ENCODE measurements at places on chromosomes 11 and 22.
A peak's percentile ranks its signal among the peaks of the same experiment; 100 is the strongest.

- no peak for DNase-seq
These were observed 87.9 kb downstream of the OSBP2 start for GRCh38 chr22:30782613-30783012.

GRCh38 chr11:10809373-10810160 is 841 bp upstream of the EIF4G2 start:
- DNase-seq = peak; percentile 47

GRCh38 chr22:29158546-29158945 is 47.1 kb upstream of the EMID1 start:
- DNase-seq = no peak

- no peak for DNase-seq
These were observed 27.6 kb downstream of the PLA2G6 start for GRCh38 chr22:38153821-38154562.

DNA sequence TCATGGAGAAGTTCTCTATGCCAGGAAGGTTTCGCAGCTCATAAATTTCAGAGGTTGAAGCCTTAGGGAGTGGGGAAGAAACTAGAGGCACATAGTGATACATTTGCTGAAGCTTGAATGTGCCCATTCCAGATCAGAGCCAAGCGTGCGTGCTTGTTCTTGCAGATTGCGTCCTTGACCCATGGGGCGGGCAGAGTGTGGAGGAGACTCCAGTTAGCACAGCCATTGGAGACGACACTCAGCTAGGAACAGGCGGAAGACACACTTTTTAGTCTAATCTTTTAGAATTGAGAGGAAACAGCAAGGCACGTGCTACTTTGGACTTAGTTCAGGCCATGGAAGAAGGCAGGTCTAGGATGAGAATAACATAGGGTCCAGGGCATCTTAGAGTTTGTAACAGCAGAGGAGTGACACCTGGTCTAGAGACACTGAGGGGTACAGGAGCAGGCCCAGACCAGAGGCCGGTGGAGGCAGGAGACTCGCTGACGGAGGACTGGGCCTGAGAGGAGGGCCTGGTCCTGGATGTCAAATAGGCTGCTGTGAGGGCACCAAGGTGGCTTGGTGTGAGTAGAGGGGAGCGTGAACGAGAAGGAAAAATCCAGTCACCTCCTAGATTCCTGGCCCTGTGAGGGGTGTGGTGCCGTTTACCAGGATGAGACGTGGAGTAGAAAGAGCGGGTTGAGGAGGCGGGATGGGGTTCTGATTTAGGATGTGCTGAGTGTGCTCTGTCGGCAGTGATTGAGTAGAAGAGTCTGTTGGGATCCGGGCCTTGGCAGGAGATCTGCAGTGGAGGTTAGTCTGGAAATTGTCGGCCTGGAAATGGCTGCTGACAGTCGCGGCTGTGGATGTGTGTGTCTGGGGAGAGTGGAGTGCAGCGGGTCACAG is 154.7 kb downstream of the TBC1D22A start:
- DNase-seq = no peak

DNA sequence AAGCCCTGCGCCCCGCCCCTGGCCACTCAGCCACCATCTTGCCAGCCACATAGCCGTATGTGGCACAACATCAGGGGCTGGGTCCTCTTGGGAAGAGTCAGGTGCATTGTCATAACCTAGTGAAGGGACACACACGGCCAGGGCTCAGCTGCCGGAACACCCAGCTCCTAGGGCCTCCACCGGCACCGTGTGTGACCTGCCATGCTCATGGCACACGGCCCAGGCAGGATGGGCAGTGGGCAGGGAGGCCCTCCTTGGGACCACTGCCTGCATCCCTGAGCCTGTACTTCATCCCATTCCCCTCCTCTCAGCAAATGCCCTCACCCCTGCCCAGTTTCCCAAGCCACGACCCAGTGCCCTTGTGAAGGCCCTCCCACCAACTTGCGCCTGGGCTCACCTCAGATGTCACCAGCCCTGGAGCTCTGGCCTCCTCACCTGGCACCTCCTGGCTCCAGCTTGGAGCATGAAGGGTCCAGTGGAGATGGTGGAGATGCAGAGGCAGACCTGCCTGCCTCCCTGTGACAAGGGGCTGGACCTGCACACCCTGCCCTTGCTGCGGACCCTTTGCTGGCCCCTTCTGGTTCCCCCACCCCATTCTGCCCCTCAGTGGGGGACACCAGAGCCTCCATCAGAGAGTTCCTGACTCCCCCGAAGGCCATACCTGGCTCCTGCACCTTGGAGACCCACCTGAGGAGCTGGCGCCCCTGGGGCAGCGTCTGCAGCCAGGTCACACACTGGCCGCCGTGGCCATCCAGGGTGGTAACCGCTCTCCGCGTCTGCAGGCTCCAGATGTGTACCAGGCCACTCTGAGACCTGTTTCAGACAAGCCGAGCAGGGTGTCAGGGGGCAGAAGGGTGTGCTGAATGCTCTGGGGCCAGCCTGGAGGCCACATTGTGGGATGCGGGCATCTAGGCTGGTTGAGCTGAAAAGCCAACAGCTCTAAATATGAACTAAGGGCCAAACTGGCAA is 34.5 kb downstream of the GNB1L start:
- DNase-seq = no peak

DNA sequence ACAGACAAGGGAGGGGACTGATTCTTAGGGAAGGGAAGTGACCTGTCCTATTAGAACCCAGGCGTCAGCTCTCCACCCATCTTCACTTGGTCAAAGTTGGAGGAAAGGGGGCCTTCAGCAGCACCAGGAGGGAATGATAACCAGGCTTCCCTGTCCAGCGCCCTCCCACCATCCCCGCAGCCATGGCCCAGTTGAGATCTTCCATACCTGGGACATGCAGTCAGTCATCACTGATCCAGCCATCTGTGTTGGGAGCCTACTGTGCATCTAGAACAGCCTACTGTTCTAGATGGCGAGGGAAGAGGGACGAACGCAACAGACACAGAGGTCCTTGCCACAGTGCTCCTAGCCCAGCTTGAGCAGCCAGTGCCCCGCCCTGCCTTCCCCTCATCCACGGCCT is 40.6 kb downstream of the PDGFB start:
- DNase-seq = no peak

DNA sequence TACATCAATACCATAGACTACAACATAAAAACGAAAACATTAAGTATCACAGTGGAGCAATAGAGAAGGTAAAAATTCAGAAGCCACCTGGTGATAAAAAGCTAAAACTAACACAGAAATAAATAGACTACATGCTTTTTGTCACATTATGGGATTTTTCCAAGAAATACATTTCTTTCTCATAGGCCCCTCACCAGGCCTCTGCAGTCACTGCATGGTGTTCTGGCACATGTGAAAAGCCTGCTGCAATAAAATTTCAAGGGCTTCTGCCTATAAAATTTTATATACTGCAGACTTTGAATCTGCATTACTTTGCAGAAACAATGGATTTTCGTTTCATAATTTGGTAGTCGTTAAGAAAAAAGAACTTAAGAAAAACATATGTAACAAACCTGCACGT is 655.5 kb downstream of the CNTN5 start:
- no peak for DNase-seq

DNA sequence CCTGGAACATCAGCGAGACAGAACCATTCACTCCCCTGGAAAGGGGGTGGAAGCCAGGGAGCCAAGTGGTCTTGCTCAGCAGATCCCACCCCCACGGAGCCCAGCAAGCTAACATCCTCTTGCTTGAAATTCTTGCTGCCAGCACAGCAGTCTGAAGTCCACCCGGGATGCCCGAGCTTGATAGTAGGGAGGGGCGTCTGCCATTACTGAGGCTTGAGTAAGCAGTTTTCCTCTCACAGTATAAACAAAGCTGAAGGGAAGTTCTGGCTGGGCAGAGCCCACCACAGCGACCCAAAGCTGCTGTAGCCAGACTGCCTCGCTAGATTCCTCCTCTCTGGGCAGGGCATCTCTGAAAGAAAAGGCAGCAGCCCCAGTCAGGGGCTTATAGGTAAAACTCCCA is 764.8 kb upstream of the LUZP2 start:
- DNase-seq = peak; percentile 15

DNA sequence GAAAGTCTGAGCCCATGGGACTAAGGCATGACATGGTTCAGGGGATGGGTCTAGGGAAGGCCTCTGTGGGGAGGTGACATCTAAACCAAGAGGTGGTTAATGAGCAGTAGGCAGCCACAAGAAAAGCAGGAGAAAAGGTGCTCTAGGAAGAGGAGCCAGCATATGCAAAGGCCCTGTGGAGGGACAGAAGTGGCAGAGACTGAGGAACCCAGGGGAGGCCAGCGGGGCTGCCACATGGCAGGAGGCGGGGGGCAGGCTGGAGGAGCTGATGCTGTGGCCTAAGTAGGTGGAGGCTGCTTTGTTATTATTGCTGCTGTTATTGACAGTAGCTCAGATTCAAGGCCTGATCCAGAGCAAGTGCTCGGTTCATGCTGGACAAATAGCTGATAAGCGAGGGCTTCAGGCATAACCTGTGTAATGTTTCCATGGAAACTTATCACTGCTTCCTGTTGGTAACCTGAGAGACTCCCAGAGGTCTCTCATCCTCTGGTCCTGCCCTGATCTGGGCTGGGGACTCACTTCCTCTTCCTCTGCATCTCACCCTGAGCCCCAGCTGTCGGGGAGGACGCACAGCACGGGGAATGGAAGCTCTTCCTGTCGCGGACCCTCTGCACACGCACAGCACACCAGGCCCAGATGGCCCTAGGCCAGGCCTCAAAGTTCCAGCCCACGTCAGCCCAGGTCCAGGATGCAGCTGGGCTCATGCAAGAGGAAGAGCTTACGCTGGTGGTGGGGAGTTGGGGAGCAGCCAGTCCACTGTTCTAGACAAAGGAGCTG is 75.2 kb upstream of the TP53I11 start:
- no peak for DNase-seq

- no peak for DNase-seq
These were observed 506 bp downstream of the MCM5 start for GRCh38 chr22:35400501-35400790.

GRCh38 chr11:1310318-1310687 is 871 bp upstream of the TOLLIP start:
- DNase-seq = no peak

- DNase-seq = no peak
These were observed 6.4 kb downstream of the MARK2 start for GRCh38 chr11:63845303-63845702.

DNA sequence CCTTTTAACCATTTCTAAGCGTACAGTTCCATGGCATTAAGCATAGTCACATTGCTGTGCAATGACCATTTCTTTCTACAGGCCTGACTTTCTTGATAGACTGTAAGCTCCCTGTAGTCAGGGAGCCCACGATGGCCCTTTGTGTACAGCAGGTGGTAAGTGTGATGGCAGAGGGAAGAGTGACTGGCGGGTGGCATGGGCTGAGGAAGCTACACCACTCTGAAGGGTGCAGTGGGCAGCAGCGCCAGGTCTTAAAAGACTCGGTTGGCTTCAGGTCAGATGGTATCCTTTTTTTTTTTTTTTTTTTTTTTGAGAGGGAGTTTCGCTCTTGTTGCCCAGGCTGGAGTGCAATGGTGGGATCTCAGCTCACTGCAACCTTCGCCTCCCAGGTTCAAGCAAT is 1.6 kb downstream of the PPM1F start:
- no peak for DNase-seq

GRCh38 chr11:73426219-73426850 is 50.1 kb downstream of the RELT start:
- DNase-seq = no peak

DNA sequence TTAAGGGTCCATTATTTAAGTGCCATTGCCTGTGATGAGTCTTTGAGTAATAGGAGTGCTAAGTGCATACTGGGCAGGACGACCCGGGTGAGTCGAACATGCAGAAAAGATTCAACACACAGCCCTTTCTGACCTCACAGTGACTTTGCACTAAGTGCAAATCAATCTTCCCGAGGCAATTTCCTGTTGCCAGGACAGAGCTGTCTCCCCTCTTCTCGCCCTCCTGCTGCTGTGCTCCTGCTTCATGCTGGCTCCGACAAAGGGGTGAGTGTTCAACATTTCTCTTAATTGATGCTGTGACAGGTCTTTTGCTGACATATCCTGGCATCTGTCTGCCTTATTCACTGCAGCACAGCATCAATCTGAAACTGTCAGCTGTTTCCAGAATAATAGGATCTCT is 42.0 kb downstream of the MCHR1 start:
- DNase-seq = no peak

GRCh38 chr11:76665172-76665571 is 5.4 kb downstream of the LRRC32 start:
- DNase-seq = no peak

- DNase-seq = no peak
These were observed 37.4 kb upstream of the ASPHD2 start for GRCh38 chr22:26391623-26392022.

- DNase-seq = no peak
These were observed 3.4 kb downstream of the SLC25A1 start for GRCh38 chr22:19175026-19175601.

- DNase-seq = peak; percentile 92
These were observed 384.8 kb downstream of the MN1 start for GRCh38 chr22:27416511-27417420.

DNA sequence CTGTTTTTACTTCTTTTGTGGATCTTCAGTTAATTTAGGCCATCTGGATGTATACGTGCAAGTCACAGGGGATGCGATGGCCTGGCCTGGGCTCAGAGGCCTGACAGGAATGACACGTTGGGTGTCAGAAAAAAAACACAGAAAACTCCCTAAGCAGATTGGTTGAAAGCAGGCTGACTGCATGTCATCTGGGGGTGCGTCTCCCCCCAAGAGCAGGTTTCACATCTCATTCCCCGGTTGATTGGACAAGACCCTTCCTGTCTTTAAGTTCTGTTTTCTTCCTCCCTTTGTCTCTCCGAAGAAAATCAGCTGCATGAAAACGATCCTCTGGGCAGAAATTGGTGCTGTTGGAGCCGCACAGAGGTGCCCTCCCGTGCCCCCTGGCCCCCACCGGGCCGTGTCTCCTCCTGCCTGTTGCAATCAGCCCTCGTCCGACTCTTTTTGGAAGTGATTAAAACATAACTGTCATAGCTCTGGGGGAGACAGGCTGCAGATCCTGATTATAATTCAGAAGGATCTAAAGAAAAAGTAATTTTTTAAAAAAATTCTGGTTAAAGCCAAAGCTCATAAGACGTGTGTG is 71.8 kb upstream of the PARVG start:
- DNase-seq = no peak

GRCh38 chr11:88631497-88631896 is 294.0 kb upstream of the CTSC start:
- no peak for DNase-seq
